CD4-positive, alpha-beta T cell (primary cell): ENCODE measurements at places on chromosomes 12 and 14. TPM values are rescaled to one million over a fixed set of nuclear protein-coding genes. Genes with fewer than 3 reads are reported as not detected.

The CBX5 gene
- 38.9 TPM for total RNA-seq

- no peak for DNase-seq
These were observed 2.1 kb upstream of the SLC11A2 start for GRCh38 chr12:51028126-51028812.

DNA sequence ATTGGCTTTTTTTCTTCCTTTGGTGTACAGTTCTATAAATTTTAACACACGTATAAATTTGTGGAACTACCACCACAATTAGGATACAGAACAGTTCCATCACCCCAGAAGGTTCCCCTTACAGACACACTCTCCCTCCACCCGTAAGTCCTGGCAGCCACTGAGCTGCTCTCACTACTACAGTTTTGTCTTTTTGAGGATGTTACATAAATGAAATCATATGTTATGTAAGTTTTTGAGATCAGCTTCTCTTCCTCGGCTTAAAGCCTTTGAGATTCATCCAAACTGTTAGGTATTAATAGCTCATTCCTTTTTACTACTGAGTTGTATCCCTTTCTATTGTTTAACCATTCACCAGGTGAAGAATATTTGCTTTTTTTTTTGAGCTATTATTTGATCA is 74.3 kb upstream of the SLC24A4 start:
- DNase-seq = no peak

DNA sequence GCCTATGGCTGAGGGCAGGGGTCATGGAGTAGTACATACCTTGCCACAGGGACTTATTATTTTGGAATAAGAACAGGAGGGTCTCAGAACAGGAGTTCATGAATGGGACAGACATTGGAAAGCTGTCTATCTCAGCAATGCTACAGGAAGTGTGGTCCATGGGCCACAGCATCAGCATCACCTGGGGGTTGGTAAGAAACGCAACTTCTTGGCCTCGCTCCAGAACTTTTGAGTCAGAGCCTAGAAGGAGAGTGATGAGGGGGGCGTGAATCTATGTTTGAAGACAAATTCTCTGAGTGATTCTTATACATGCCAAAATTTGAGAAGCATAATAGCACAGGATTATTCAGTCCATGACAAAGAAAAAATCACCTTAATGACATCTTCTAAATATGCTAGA is 156.6 kb downstream of the RPAP3 start:
- no peak for DNase-seq

- DNase-seq = no peak
These were observed 16.7 kb downstream of the PIWIL1 start for GRCh38 chr12:130354407-130354806.

DNA sequence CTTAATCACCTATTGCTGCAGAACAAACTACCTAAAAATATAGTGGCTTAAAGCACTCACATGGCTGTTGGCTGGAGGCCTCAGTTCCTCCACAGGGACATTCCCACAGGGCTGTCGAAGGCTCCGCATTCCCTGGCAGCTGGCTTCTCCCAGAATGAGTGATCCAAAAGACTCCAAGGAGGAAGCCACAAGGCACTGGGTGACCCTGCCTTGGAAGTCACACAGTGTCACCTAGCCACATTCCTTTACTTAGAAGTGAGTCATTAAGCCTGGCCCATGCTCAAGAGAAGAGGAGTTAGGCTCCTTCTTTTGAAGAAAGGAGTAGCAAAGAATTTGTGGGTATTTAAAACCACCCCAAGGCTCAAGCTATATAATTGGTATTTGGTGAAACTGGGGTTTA is 63.9 kb upstream of the MAP1LC3B2 start:
- DNase-seq = no peak

DNA sequence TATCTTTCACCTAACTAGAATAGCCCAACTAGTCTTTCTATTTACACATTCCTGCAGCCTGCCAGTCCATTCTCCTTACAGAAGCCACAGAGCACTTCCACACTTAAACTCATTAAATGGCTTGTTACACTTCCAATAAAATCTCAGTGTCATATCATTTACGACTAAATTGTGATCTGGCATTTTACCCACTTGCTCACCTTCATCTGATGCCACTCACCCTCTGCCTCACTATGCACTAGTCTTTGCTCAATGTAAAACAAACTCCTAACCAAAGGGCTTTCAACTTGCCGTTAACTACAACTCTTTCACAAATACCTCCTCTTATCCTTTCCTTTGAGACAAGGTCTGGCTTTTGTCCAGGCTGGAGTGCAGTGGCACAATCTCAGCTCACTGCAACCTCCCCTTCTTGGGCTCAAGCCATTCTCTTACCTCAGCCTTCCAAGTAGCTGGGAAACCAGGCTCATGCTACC is 24.1 kb downstream of the YAF2 start:
- DNase-seq = no peak

DNA sequence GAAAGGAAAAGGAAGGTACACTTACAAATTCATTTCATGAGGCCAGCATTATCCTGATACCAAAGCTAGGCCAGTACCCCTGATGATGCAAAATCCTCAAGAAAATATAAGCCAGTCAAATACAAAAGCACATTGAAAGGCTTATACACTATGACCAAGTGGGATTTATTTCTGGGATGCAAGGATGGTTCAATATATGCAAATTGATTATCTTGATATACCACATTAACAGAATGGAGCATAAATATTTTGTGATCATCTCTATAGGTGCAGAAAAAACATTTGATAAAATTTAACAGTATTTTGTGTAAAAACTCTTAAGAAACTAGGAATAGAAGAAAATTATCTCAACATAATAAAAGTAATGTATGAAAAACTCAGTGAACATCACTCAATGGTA is 97.0 kb upstream of the BCAT1 start:
- no peak for DNase-seq

DNA sequence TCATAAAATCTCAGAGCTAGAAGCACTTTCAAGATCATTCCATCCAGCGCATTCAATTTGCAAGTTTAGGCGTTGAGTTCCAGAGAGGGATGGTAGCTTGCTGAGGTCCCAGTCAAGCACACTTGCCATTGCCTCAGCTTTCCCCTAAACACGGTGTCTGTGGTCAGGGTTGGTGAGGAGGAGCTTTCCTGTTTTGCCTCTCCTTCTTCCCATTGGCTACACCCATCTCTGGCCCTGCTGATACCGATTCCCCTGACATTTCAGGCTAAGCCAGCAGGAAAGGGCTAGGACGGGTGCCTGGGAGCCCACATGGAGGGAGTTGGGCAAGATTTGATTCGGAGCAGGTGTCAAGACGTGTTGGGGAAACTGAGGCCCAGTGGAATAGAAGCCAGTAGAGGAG is 9.1 kb downstream of the NFATC4 start:
- DNase-seq = no peak

The PLBD1 gene
- 1.3 TPM for total RNA-seq

DNA sequence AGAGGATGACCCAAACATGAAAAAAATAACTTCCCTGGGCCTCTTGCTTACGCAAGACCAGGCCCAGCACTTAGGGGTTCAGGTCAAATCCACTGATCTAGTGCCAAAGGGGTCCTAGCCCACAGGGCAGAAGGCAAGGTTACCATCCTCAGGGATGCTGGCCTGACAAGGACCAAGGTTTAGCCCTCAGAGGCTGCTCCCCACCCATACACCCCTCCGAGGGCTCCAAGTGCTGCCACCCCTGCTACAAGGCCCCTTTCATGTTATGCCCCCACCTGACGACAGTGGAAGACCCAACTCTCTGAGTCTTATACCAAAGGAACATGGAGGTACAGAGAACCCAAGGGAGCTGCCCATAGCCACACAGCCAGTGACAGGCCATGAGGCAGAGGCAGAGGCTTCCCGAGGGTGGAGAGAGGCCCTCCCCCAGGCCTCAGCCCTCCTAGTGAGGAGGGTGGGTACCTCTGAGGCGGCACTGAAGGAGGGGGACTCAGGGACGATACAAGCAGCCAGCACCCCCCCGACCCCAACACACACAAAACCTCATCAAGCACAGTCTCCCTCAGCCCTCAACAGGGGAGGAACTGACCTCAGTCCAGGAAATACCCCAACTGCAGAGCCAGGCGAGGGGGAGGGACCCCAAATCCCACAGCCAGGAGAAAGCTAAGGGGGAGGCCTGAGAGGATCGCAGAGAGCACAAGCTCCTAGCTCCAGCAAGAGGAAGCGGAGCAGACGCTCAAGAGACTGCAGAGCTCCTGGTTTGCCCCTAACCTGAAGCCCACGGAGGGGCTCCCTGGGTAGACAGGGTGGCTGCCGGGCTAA is 37.0 kb downstream of the ANAPC7 start:
- DNase-seq = no peak

GRCh38 chr12:25322918-25323531 is 72.3 kb upstream of the KRAS start:
- DNase-seq = no peak

GRCh38 chr12:121110211-121110940 is 22.3 kb upstream of the P2RX7 start:
- DNase-seq = peak; percentile 33

- no peak for DNase-seq
These were observed 28.5 kb upstream of the ANO2 start for GRCh38 chr12:5973461-5974115.

DNA sequence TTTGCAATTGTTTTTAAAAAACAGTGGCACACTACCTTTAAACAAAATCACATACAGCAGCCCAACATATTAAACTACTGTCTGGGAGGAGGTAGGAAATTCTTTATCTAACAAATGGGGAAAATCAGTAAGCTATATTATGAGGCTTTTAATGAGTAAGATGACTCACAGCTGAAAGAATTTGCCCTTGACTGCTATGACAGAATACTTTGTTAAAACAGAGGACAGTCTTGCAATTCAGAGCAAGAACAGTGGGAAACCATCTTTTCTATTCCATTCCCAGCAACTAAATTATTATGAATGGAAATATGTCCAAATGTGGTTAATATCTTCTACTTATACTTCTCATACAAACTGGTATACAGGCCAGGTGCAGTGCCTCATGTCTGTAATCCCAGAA is 49.2 kb upstream of the SGPP1 start:
- no peak for DNase-seq

GRCh38 chr14:97271451-97271960 is 474.3 kb downstream of the VRK1 start:
- no peak for DNase-seq

DNA sequence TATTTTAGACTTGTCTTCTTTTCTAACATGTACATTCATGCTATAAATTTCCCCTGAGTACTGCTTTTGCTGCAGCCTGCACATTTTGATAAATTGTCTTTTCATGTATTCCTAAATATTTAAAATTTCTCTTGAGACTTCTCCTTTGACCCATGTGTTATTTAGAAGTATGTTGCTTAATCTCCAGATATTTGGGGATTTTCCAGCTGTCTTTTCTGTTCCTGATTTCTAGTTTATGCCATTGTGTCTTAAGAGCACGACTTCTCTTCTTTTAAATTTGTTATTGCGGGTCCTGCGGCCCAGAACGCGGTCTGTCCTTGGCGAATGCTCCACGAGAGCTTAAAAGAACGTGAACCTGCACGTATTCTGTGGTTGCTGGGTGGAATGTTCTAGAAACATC is 136.4 kb downstream of the KIF26A start:
- no peak for DNase-seq

The SLC25A47 gene
- total RNA-seq = not detected

The TMEM117 gene
- 4.4 TPM for total RNA-seq

- no peak for DNase-seq
These were observed 92.7 kb downstream of the B4GALNT3 start for GRCh38 chr12:552466-552865.

The SLC10A1 gene
- total RNA-seq = not detected

DNA sequence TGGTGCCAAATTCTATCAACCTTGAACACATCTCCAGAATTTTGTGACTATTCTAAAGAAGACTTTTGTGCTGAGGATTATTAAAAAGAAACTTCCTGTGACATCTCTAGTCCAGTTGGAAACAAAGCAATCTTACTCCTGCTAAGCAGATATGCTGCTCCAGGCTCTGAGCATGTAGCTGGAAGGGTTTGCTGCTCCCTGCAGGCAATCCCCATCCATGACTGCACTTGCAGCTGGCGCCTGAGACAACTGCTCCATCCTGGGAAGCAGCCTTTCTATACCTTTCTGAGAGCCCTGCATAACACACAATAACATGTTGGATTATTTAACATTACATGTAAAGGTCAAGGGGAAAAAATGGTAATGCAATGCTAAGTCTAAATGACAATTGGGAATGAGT is 105.1 kb downstream of the NDUFA12 start:
- no peak for DNase-seq

GRCh38 chr12:52260361-52261207 is 13.9 kb upstream of the KRT86 start:
- DNase-seq = no peak

- DNase-seq = no peak
These were observed 636 bp upstream of the ARL6IP4 start for GRCh38 chr12:122979908-122980182.

GRCh38 chr12:25320123-25321006 is 69.6 kb upstream of the KRAS start:
- DNase-seq = no peak

DNA sequence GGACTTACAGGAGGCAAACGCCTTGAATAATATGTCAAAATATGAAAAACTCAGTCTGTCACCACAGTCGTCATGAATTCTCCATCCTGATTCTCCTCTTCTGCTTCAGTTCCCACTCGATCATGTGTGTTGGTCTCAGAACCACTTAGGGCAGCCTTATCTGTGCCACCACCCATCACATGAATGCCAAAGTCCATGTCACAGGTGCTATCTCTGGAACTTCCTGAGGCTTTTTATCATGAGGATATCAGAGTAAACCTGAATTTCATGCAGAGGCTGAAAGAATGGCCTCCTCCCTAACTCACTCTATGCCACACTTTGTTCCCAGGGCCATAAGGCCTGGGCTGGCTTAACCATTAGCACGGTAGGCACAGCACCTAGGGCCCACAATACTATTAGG is 28.8 kb upstream of the MAP3K9 start:
- DNase-seq = no peak

The METAP2 gene
- 60.2 TPM for total RNA-seq

DNA sequence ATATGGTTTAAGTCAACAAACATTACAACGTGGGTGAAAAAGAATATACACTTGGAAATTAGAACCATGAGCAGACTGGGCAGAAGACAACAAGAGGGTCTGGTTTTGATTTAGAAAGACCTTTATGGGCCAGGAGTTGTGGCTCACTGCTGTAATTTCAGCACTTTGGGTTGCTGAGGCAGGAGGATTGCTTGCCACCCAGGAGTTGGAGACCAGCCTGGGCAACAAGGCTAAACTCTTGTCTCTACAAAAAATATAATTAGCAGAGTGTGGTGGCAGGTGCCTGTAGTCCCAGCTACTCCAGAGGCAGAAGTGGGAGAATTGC is 2.7 kb upstream of the NFKBIA start:
- no peak for DNase-seq

The TAS2R46 gene
- total RNA-seq = 1.5 TPM

The CGRRF1 gene
- 34.5 TPM for total RNA-seq

GRCh38 chr14:84312551-84312950 is 1217.4 kb upstream of the FLRT2 start:
- no peak for DNase-seq

- no peak for DNase-seq
These were observed 301.5 kb upstream of the DIO3 start for GRCh38 chr14:101259748-101260147.

The ASB2 gene
- 1.2 TPM for total RNA-seq

DNA sequence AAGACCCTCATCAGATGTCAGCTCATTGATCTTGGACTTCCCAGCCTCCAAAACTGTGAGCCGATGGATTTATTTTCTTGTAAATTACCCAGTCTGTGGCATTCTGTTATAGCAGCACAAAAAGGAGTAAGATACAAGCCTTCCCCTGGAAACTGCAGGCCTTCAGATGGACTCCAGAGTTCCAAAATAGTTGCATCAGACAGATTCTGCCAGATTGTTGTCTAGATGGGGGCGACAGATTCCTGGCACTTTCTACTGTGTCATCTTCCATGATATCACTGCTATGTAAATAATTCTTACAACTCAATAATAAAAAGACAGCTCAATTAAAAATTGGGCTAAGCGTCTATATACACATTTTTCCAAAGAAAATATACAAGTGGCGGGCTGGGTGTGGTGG is 17.2 kb upstream of the MARK3 start:
- DNase-seq = no peak
